Activated CD4-positive, alpha-beta T cell treated with anti-CD3 and anti-CD28 coated beads for 4 hours (primary cell): ENCODE measurements at places on chromosomes 1 and 21.

DNA sequence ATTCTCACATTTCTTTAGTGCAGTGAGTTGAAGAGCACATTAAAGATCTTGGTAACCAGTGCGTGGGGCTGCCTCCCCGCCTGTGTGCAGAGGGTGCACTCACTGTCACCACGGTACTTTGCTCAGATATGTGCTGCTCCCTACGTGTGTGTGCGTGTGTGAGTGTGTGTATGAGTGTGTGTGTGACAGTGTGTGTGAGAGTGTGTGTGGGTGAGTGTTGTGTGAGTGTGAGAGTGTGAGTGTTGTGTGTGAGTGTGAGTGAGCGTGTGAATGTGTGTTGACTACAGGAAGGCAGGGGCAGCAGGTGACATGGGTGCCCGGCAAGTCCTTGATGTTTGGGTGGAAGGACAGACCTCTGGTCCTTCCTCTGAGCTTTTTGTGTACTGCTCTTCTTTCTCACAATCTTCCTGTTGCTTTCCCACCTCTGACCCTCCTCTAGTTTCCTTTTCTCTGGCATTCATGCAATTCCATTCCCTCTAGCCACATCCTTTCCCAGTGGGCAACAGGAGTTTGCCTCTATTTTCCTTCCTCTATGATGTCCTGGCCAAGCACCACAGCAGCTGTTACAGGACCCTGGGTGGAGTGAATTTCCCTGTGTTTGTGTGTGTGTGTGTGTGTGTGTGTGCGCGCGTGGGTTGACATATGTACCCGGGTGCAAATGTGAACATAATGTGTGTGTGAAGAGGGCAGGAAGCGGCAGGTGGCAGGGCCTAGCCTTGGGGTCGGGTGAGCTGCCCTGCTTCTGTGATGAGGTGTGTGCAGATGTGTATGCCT is 19.8 kb downstream of the LHX4 start:
- DNase-seq: no peak

- no peak for DNase-seq
Observed at GRCh38 chr1:167463875-167464575, 54.3 kb downstream of the CD247 start.

DNA sequence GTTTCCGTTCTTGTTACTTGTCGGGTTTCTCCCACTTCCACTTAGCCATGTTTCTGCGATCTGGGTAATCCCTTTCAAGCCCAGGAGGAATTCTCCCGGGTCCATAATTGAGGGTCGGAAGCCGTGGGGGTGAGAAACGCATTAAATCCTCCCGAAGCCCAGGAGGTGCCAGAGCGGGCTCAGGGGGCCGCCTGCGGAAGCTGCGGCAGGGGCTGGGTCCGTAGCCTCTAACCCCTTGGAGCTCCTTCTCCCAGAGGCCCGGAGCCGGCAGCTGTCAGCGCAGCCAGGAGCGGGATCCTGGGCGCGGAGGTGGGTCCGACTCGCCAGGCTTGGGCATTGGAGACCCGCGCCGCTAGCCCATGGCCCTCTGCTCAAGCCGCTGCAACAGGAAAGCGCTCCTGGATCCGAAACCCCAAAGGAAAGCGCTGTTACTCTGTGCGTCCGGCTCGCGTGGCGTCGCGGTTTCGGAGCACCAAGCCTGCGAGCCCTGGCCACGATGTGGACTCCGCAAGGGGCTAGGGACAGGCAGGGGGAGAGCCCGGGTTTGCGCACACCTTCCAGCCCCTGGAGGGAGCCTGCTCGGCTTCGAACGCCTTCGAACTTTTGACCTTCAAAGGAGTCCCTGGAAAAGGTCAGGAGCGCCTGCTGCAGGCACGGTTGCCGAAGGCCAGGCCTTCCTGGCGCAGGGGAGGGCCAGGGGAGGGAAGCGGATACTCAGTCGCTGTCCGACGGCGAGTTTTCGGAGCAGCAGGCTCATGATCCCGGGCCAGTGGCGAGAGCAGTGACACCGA is 1.7 kb upstream of the SIM2 start:
- no peak for DNase-seq

DNA sequence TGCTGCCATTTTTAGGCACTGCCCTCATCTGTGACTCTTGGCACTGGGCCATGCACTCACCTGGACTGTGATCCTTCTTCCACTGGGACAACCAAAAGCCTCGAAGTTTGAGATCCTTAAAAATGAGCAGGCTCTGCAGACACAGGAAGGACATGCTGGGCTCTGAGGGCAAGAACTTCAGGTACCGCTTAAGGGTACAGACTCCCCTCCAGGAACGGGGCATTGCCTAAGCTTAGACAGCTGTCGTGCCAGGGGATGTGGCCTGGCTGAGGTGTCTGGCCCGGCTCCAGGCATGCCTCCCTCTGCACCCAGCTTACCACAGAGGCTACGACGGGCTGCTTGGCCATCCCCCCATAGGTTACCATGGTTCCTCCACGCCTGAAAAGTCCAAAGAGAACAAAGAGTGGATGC is 14.2 kb upstream of the SRSF4 start:
- no peak for DNase-seq

GRCh38 chr1:48848035-48848434 is 71.3 kb upstream of the BEND5 start:
- DNase-seq: no peak

DNA sequence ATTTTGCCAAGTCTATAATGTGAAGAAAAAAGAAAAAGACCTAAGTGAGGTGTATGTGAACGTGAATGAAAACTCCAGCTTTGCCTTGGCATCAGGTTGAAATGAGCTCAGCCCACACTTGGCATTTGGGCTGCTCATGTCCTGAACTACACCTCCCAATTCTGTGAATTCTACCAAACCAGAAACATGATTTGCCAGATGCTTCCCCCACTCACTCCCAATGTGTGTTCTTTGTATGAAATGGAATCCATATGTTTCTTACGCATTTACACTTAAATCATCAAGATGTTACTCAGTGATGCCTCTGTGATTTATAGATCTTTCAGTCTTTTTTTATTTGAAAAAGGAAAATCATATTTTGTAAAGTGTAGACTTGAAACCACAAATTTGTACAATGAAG is 32.8 kb upstream of the RUNX1 start:
- no peak for DNase-seq

GRCh38 chr1:223444411-223444810 is 51.2 kb downstream of the CCDC185 start:
- DNase-seq: no peak

GRCh38 chr1:63033211-63033610 is 249.3 kb downstream of the ATG4C start:
- DNase-seq: no peak

GRCh38 chr21:46063227-46063626 is 34.7 kb upstream of the COL6A2 start:
- no peak for DNase-seq

- peak; percentile 85 for DNase-seq
Observed at GRCh38 chr1:152052606-152053005, 15.8 kb upstream of the S100A11 start.

- DNase-seq: no peak
Observed at GRCh38 chr21:46193829-46194373, 9.6 kb upstream of the SPATC1L start.

GRCh38 chr1:93344886-93345632 is 648 bp upstream of the DR1 start:
- DNase-seq: no peak

DNA sequence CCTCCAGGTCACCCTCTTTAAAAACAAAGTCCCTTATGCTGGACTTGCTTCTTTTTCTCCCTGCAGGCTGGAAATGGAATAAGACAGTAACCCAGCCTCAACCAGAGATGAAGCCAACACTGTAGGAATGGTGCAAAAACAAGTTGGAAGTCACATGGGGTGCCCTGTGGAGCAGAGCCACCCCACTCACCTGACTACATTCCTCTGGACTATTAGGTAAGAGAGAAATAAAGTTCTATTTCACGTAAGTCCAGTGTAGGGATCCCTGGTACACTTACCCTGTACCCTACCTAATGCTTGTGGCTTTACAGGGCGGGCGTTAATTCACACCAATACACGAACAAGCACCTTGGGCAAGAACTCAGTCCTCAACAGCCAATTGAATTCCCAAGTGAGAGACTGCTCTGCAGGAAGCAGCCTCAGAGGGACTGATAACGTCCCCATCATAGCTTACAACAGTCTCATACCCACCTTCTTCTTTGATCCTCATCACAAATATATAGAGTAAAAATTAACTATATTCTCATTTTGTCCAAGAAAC is 112.5 kb upstream of the FGGY start:
- no peak for DNase-seq

DNA sequence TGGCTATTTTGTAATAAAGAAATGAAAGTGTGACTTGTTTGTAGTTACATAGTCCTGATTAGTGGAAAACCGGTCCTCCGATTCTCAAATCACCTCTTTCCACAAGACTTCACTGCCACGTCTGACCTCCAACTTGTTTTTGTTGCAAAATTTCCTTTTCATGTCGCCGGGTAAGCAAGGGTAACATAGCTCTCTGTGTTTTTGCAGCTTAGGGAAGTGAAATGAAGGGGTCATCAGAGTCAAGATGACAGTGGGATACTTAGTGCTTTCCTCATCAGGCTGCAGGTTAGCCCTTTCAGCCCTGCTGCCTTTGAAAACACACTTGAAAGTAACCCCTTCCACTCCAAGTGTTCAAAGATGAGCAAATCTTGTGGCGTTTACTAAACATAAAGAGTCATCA is 217.9 kb downstream of the USP25 start:
- DNase-seq: no peak

GRCh38 chr1:101453844-101454243 is 217.0 kb downstream of the S1PR1 start:
- no peak for DNase-seq

- no peak for DNase-seq
Observed at GRCh38 chr1:209778102-209778501, 6.3 kb downstream of the C1orf74 start.

DNA sequence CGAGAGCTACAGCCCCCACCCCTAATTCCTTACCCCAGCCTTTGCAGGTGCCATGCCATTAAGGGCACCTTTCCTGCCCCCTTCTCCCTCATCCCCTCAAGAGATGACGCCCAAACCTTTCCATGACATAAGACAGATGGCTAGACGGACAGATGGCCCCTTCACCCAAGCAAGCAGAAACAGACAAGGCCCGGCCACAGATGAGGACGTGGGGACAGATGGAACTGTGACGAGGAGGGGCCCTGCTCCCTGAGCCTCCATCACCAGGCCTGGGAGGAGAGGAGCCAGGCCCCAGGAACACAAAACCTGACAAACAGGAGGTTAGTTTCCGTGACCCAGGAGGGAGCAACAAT is 24.7 kb upstream of the PEF1 start:
- no peak for DNase-seq

GRCh38 chr1:62912028-62912638 is 128.2 kb downstream of the ATG4C start:
- no peak for DNase-seq

GRCh38 chr1:26858160-26858559 is 4.8 kb upstream of the SFN start:
- no peak for DNase-seq

GRCh38 chr1:47184090-47184821 is 5.6 kb downstream of the PDZK1IP1 start:
- DNase-seq: no peak

- no peak for DNase-seq
Observed at GRCh38 chr1:147152772-147153171, 19.5 kb downstream of the PRKAB2 start.

DNA sequence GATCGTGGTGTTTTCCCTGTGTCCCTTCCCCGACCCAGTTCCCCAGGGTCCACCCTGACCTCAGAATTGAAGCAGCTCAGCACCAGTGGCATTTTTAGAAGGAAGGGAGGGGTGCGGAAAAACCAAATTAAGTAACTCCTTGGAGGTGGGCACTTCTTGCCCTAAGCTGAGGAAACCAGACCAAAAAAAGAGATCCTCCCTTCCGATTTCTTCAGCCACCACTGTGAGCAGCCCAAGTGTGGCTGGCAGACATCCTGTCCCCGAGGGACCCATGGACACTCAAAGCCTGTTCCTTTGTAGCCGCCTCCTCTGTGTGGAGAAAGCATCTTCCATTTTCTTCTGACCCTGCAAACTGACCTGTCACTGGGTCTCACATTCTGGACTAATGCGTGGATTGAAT is 31.3 kb downstream of the KIRREL1 start:
- no peak for DNase-seq

- peak; percentile 54 for DNase-seq
Observed at GRCh38 chr1:112904071-112904830, 51.7 kb downstream of the SLC16A1 start.

- no peak for DNase-seq
Observed at GRCh38 chr1:232483826-232484225, 146.1 kb downstream of the SIPA1L2 start.

- no peak for DNase-seq
Observed at GRCh38 chr1:114002492-114003239, 23.4 kb downstream of the OLFML3 start.

DNA sequence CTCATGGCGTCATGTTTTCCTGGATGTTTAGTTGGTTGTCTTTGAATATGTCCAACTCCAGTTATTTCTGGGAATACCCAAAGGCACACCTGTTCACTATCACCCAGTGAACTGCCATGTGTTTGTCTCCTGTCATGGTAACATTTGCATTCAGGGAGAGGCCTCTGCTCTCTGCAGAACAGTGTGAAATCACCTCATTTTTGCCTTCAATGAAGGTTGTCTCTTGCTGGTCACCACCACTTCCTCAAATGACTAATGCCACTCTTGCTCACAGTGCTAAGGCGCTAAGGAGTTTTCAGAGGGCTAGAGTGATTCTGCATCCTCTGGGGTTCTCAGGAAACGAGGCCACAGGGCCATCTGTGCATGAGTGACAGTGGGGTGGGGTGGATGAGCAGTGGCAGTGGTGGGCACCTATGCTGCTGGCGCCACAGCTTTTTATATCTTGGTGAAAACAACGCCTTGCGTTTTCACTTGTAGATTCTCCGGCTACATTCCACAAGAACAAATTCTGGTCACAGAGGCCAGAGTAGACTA is 60.0 kb upstream of the ATP5PO start:
- peak; percentile 55 for DNase-seq
